NCI-H187 (cell line): ENCODE measurements at places on chromosomes 6 and 20.

DNA sequence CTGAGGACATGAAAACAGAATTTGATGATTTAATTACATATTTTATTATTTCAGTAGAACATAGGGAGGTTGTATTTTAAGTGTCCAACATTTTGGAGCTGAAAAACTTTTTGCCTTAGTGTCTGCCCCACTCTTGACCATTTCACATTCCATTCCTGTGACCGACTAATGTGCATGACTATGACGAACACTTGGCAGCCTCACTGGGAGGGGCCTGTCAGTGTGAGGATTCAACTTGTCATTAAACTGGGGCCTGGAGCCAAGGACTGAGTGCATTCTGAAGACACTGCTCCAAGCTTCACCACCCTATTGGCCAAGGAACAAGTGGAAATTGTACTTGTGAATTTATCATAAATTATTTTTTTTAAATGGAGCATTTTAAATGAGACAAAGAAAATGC lies 661.3 kb downstream of the BCKDHB start:
- no peak for DNase-seq

- DNase-seq: no peak
Measured at GRCh38 chr6:129321303-129321702, 388.7 kb downstream of the ARHGAP18 start.

DNA sequence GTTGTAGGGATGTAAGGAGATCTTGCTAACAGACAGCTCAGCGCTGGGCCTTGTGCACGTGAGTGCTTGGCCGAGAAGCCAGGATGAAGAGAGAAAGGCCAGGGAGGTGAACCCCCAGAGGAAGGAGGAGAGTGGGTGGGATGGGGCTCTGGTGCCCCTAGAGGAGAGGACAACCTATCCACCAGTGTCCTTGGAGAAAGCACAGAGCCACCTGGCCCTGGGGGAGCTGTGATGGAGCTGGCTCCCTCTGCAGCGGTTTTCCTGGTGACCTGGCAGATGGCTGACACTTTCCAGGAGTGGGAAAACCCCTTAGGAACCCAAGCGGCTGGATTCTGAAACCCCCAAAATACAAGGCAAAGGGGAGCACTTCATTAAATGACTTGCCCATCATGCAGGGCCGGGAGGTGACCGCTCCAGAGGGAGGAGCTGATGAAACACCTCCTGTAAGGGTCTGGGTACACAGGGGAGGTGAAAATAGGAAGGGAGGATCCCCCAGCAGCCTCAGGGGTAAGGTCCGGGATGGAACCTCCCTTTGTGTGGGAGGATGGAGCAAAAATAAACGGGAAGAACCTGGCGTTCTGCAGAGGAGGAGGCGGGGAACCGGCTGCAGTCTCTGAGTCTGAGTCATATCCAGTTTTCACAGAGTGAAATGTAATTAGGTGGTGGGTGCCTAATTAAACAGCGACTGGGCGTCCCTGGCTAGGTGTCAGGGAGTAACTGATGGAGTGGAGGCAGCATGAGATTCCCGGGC lies 80.4 kb downstream of the SULF2 start:
- no peak for DNase-seq

GRCh38 chr6:610882-611281 lies 46.0 kb downstream of the HUS1B start:
- no peak for DNase-seq

GRCh38 chr6:71287926-71288227 lies 734 bp upstream of the OGFRL1 start:
- DNase-seq: no peak

- DNase-seq: no peak
Measured at GRCh38 chr6:53358440-53359094, 9.8 kb upstream of the ELOVL5 start.

GRCh38 chr6:148831531-148831930 lies 84.7 kb downstream of the UST start:
- DNase-seq: no peak

DNA sequence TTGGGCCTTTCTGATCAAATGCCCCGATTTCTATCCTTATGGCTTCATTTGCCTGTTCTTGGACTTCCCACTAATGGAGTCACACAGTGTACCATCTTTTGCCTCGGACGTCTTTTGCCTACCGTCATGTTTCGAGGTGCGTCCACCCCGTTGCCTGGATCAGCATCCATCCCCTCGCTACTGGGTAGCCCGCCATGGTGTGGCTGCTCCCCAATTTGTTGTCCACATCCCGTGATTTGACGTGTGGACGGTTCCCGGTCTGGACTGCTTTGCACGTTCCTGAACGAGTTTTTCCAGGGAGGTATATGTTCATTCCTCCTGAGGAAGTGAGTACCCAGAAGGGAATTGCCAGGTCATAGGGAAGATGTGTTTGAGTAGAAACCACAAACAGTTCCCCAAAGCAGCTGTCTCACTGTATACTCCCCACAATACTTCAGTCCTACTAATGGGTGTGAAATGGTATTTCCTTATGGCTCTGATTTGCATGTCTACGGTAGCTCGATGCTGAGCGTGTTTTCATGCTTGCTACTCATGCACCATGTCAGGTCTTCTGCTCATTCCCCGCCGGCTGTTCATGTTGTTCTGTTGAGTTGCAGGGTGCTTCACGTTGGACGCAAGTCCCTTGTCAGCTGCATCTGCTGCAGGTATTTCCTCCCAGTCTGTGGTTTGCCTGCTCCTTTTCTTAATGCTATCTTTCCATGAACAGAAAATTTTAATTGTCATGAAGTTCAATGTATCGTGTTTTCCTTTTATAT lies 86.8 kb upstream of the AFDN start:
- DNase-seq: no peak

GRCh38 chr20:41018153-41018552 lies 10.5 kb upstream of the TOP1 start:
- no peak for DNase-seq

GRCh38 chr6:85482206-85482904 lies 32.5 kb downstream of the NT5E start:
- no peak for DNase-seq

DNA sequence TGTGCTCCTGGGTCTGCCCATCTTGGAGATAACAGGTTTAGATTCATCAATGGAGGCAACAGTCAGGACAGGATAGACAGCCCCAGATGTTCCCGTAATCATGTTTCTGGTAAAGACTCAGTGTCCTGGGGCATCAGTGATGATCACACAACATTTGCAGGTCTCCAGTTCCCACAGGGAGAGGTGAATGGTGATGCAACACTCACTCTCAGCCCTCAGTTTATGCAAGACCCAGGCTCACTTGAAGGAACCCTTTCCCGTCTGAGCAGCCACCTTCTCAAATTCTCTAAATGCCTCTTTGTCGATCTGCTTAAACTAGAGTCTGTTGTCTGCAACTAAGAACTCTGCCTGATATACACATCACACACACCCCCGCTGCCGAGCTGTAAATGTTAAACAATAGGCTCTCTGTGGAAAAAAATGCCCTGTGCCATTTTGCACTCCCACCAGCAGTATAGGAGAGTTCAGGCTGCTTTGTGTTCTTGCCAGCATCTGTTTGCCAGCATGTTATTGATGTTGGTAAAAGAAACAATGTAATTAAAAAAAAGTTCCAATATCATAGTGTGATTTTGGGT lies 30.1 kb upstream of the SCP2D1 start:
- DNase-seq: no peak

- DNase-seq: no peak
Measured at GRCh38 chr6:30311671-30312070, 15.1 kb upstream of the TRIM39 start.

DNA sequence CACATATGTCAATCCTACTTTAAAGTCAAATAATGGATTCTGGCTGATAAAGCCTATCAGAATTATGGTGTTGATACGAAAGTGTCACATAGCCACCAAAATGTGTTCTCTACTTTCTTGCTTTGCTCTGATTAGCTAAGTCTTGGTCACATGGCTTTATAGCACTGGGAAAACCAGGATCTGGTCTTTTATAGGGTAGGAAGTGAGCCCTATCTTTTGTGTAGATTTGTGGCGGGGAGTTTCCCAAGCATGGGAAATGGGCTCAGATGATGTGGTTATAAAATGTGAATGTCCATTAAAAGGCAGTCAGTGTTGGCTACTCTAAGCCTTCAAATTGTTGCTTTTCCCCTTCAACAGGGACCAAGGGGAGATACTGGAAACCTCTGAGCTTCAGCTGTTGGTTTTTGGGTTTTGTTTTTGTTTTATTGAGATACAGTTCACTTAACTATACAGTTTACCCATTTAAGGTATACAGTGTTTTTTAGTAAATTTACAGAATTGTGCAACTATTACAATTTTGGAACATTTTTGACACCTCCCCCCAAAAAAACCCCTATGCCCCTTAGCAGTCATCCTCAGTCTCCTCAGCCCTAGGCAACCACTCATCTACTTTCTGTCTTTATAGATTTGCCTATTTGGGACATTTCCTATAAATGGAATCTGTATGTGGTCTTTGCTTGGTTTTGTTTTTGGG lies 12.2 kb downstream of the RRP36 start:
- no peak for DNase-seq

- DNase-seq: no peak
Measured at GRCh38 chr6:141088171-141088570, 1044.6 kb upstream of the GJE1 start.

DNA sequence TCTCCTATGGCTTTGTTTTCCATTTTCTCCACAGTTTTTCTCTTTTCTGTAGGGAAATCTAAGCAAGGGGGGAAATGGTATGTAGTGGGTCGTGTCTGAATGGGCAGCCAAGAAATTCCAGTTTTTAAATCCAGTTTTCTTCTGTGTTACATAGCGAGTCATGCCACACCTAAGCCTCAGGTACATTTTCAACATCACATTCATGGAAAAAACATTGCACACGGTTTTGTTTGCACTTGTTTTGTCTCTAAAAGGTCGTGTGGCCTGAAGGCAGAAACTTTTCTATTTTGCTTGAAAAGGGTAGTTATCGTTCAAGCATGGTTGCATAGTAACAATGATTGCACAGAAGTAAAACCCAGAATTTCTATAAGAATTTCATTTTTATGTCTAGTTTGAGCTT lies 70.5 kb downstream of the MOXD1 start:
- no peak for DNase-seq

- DNase-seq: no peak
Measured at GRCh38 chr6:35036828-35037663, 104.1 kb downstream of the TCP11 start.

DNA sequence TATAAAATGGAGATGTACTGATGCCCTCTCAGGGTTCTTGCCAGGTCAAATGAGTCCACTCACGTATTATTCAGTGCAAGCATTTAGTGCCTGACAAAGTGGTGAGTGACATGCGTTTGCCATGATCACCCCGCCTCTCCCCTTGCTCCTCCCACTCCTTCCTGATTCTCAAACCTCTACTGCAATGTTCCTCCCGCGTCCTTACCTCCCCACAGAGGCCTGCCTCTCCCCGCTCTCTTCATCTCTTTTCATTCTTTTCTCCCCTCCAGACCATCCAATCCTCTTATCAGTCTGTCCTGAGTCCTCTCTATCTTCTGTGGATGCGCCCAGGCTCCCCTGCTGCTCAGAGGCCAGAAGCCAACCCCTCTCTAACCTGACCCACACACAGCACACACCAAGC lies 40.7 kb downstream of the KCNK5 start:
- no peak for DNase-seq

DNA sequence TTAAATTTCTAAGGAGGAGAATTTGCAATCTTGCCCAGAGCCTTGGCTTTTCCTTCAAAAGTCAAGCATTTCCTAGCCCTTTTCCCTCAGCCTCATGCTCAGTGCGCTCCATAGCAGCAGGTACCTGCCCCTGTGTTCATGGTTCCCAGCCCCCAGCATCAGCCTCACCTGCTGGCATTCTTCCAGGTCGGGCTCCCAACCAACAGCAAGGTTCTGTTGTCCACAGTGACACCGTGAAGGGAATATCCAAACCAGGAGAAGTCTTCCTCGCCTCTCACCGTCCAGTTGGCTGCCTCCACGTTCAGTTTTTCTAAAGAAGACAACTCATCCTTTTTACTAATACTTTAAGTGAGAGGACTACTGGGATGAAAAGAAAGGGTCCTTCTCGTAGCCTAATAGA lies 42.7 kb downstream of the GPLD1 start:
- DNase-seq: no peak

DNA sequence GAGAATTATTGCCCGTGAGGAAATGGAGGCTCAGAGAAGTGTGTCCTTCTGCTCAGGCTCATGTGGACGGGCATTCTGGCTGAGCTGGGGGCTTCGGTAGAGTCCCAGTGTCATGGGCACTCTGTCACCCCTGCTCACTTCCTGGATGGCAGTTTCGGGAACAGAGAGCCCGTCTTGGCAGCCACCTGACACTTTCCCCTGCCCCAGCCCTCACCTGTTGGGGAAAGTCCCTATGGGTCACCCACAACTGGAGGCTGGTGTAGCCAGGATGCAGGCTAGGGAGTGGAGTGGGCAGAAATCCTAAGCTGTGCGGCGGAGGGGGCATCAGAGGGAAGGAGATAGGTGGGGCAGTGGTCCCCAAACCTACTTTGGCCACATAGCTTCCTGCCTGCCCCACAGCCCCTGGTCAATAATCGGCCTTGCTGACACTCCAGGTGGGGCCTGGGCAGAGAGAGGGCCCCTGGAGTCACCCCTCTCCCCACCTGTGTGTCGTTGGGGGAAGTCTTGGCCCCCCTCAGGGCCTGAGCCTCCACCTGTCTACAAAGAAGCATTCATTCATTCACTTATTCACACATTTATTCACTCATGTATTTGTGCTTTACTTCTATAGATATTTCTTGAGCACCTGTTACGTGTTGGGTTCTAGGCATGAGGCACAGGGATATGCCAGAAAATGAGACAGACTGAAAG lies 40.5 kb downstream of the SNAI1 start:
- no peak for DNase-seq

GRCh38 chr6:134175532-134176263 lies 123.3 kb upstream of the SLC2A12 start:
- no peak for DNase-seq

DNA sequence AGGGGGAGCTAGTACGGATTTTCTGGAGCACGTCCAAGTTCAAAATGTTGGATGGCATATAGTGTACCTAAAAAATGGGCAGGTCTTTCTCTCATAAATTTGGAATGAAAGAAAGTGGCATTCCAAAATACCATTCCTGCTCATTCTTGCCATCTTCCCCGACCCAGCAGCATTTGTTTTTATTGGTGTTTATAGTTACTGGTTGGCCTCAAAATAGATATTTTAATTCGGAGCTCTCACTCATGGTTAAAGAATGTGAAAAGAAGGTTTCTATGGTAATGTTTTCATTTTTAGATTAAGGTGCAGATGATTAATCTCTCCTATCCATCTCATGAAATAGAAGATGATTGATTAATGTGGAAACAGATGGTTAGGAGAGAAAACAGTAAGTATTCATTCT lies 204.5 kb downstream of the HIVEP2 start:
- no peak for DNase-seq

- no peak for DNase-seq
Measured at GRCh38 chr6:45630801-45631200, 253.1 kb upstream of the SUPT3H start.

- DNase-seq: no peak
Measured at GRCh38 chr6:13027207-13027606, 301.1 kb downstream of the TBC1D7 start.

- no peak for DNase-seq
Measured at GRCh38 chr6:153103319-153103655, 27.8 kb downstream of the RGS17 start.
